Activated CD4-positive, alpha-beta memory T cell treated with anti-CD3 and anti-CD28 coated beads for 36 hours (primary cell): ENCODE measurements at places on chromosomes 7 and 10. TPM values are rescaled to one million over a fixed set of nuclear protein-coding genes. Genes with fewer than 3 reads are reported as not detected.

ZNF518A gene
- 9.6 TPM for total RNA-seq

DNA sequence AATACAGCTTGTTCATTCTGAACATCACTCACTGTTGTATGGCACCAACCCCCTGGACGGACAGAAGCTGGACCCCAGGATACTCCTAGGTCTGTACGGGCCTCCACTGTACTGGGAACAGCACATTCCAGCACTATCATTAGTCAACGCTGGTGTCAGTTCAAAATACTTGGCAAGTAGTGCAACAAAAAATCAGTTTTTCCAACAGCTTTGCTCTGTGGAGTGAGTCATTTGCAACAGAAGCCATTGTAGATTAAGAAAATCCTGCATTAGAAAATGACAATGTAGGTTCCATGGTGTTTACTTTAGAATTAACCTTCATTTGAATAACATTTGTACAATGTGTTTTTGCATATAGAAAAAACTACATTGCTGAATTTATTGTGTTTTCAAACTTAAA is 266.6 kb downstream of the HDAC9 start:
- no peaks in the 10 kb centered on the region for H3K4me1 ChIP-seq
- H3K27me3 ChIP-seq, result no peaks in the 10 kb centered on the region
- no peak overlapping the region for H3K27ac ChIP-seq
- H3K4me3 ChIP-seq, result no peak overlapping the region

- DNase-seq, result no peak
- H3K4me1 ChIP-seq, result no peaks in the 10 kb centered on the region
- no peak overlapping the region for H3K4me3 ChIP-seq
These were observed 198.4 kb downstream of the TCERG1L start for GRCh38 chr10:131113165-131113564.

KBTBD2 gene
- 25.0 TPM for total RNA-seq

DNA sequence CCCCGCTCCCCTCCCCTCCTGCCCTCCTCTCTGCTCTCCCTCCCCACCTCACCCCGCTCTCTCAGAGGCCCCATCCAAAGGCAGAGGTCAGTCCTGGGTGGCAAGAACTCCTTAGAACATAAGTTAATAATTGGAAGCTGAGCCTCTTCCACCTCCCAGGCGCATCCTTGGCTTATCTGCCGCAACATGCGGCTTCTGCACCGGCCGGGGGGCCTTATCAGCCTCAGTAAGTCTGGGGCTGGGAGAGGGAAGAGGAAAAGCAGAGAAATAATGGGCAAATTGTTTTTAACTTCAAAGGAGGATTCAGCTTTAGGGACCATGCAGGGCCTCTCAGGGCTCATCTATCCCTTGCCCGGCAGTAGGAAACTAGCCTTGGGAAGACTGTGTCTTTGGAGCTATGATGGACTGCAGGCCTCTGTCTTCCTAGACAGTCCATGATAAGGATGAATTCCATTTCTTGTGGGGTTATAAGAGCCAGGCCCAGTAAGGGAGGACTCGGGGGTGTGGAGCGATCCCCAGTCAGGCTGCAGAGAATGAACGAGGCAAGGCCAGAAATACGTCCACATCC is 411.6 kb downstream of the PLXNA4 start:
- H3K27ac ChIP-seq, result no peak overlapping the region
- H3K4me3 ChIP-seq, result no peak overlapping the region
- no peak for DNase-seq
- H3K27me3 ChIP-seq, result no peaks in the 10 kb centered on the region

DNA sequence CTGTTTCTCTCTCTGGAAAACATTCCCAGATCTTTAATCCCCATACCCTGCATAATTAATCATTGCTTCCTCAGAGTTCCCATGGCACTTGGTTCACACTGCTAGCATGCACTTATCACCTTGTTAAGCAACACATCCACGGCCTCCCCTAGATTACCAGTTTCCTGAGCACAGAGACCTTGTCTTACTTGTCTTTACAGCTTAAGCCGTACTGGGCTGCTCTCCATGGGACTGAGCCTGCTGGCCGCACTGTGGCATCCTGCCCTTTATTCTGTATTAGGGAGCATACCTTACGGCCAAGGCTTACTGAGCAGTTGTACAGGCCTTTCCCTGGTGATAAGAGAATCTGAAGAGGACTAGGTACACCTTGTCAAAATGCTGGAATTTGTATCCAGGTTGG is 190.2 kb downstream of the REEP3 start:
- no peak overlapping the region for H3K4me3 ChIP-seq
- peaks cover 12% of the 10 kb centered on the region for H3K4me1 ChIP-seq
- no peak overlapping the region for H3K27ac ChIP-seq
- no peaks in the 10 kb centered on the region for H3K36me3 ChIP-seq

DNA sequence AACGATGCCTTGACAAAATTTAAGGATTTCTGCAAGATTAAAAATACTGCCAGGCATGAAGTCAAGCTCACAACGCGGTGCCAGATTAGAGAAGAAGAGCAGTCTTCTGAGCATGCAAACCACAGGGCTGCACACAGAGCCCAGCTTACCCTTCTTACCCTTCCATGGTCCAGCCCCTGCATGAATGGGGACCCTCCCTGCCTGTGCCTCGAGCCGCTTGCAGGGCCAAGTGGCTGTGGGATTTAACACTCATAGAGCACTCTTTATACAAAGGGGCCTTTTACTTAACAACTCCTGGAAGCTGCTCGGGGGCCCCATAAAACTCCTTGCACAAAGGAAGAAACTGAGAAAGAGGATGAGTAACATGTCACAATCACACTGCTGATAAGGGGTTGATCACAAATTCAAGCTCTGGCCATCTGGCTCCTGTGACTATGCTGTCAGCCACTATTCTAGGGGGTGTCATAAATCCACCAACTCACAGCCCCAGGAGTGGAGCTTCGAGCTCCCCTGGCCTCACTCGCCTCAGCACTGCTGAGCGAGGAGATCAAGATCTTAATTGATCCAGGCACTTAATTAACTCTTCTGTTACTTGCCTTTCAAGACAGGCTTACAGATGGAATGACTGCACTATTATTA is 514.8 kb downstream of the TNS3 start:
- no peak overlapping the region for H3K4me3 ChIP-seq
- H3K36me3 ChIP-seq, result no peaks in the 10 kb centered on the region
- no peaks in the 10 kb centered on the region for H3K27me3 ChIP-seq

ZNHIT1 gene
- 40.2 TPM for total RNA-seq

NME8 gene
- total RNA-seq, result not detected
